ENCODE measurements at places on chromosomes 5 and 9.

- no peak for DNase-seq
These were observed 50.5 kb upstream of the OLFM1 start for GRCh38 chr9:135036861-135037465.

DNA sequence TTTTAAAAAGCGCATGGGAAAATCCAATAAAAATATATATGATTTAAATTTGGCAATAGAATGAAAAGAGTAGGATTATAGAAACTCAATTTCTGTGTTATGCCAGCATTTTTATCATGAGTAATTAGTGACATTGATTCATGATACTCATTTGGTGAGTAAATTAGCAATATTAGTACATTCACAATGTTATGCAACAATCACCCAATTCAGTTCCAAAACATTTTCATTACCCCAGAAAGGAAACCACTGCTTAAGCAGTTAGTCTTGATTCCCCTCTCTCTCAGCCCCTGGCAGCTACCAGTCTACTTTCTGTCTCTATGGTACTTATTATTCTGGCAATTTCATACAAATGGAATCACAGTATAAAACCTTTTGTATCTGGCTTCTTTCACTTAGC is 27.0 kb downstream of the OSMR start:
- no peak for DNase-seq

GRCh38 chr9:82130331-82131042 is 141.9 kb downstream of the SPATA31D1 start:
- no peak for DNase-seq

DNA sequence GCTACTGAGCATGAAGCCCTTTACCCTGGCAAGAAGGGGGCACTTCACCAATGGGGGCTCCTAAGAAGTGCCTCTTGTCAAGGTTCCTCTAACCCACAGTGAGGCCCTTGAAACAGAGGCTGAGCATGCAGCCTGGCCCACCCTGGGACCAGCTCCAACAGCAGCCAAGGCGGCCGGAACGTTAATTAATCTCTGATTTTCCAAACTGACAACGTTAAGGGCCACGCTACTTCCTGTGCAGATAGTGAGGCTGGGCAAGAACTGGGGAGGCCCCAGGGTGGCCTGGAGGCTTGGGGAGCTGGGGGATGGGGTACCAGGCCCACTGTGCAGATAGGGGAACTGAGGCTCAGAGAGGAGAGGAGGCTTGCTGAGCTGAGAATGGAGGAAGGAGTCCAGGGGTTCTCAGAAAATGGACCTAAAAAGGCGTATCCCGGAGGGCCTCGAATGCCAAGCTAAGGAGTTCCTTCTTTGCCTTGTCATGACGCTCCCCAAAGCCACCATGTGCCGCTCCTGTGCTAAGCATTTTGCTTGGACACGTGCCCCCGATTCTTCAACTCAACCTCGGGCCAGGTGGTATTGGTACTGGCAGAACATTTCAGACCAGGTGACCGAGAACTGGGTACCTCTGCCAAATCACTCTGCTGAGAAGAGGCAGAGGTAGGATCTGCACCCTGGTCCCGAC is 72.0 kb upstream of the STXBP1 start:
- no peak for DNase-seq

- no peak for DNase-seq
These were observed 291.4 kb downstream of the YTHDC2 start for GRCh38 chr5:113804943-113805342.
